Skin of body (tissue), 3 donors: ENCODE measurements at places on chromosomes 4 and X. TPM values are rescaled to one million over a fixed set of nuclear protein-coding genes. Genes with fewer than 3 reads are reported as not detected.
A peak's percentile ranks its signal among the peaks of the same experiment; 100 is the strongest.

The TAF7L gene
- 0.20 TPM for total RNA-seq

- DNase-seq, result no peak
Measured at GRCh38 chr4:54368281-54369265, 139.5 kb downstream of the PDGFRA start.

DNA sequence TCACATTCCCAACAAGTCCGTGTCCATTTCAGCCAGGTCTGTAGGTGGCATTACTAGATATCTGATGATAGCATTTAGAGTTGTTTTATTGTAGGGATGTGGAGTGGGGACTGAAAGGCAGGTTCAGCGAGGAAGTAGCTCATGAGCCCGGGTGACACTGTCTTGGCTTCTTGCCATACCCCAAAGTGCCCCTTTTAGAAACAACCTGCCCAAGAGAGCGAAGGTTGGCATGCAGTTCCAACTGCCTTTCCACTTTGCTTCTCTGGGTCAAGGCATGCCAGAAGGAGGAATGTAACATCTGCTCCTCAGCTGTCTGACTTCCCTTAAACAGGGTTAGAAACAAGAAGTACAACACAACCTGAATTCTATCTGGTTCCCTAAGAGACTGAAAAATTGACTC, 9.0 kb downstream of the GRIA3 start:
- no peak for DNase-seq

GRCh38 chrX:57121816-57122215, 468 bp upstream of the SPIN2B start:
- no peak for DNase-seq

DNA sequence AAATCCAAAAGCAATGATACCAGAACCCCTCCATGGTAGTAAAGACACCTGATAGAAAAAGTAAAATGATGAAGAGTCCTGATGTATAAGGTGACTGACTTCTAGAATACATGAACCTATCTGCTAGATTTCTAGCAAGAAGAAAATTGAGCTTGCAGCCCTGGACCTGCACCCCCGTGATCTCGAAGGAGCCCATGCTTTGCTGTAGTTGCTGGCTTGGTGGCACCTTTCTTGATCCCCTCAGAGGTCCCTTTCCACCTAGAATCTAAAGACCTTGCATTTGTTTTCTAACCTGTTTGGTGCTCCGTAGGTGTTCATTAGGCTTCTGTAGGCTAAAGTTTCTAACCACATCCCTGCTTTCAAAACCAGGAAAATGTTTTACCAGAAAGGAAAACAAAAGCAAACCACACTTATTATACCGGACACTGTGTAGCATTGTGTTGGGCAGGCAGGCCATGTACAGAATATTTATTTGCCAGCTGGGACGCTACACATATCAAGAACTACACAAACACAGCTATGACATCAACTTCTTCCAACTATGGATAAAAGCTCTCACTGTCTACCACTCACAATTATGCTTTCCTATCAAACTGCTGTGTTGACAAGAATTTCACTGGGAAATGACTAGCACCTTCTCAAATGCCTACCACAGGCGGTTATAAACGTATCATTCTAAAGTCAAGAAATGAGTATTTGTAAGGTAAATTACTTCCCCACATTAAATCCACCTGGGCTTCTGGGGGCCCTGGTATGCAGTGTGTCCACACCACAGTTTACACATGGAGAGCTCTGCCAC, 316.2 kb downstream of the UNC5C start:
- DNase-seq, result no peak

- DNase-seq, result no peak
Measured at GRCh38 chr4:80012291-80012690, 60.7 kb downstream of the ANTXR2 start.

- DNase-seq, result no peak
Measured at GRCh38 chrX:27132862-27133261, 330.3 kb downstream of the PPP4R3C start.

DNA sequence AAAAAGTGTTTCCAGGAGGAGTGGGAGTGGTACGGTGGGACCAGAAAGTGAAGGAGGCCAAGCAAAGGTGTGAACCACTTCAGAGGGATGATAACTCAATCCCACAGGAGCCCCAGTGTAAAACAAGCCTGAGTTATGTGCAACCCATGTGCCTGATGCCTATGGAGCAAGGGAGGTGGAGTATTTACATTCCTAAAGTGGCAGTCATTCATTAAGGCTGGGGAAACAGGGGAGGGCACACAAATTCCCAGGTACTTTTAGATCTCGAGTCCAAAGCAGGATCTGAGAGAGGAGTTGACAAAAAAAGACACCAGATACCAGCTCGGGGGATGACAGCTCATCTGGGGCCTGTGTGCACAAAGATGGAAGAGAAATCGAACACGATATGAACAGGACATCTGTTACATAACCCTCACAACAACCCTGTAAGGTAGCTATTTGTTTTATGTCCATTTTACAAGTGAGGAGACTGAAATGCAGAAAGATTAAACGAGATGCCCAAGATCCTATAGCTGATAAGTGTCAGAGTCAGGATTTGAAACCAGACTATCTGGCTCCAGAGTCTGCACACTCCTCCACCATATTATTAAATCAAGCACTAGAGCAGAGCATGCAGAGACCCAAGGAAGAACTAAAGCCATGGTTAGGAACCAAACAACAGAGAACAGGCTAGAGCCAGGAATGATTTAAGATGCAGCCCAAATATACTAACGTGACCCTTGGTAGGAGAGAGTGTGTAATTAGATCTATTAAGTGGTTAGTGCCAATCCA, 91.9 kb upstream of the MAPK10 start:
- no peak for DNase-seq

DNA sequence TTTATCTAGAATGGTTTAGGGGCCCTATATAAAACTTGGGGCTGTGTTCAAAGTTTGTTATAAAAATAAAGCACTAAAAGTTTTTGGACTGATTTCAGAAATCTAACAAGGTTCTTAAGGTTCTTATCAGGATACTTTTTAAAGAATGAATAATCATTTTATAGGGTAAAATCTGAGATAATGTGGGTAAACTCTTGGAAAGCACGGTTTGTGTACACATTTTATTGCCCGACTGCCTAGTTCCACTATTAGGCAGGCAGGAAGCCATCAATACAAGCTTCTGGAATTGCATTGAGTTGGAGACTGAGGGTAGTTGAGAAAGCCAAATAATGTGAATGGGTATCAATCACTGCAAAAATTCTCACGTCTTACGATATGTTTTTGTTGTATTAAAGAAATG, 331.0 kb upstream of the PITX2 start:
- DNase-seq, result no peak

The SULT1E1 gene
- 53.0 TPM for total RNA-seq

- DNase-seq, result no peak
Measured at GRCh38 chrX:18617407-18617750, 54.5 kb downstream of the RS1 start.

DNA sequence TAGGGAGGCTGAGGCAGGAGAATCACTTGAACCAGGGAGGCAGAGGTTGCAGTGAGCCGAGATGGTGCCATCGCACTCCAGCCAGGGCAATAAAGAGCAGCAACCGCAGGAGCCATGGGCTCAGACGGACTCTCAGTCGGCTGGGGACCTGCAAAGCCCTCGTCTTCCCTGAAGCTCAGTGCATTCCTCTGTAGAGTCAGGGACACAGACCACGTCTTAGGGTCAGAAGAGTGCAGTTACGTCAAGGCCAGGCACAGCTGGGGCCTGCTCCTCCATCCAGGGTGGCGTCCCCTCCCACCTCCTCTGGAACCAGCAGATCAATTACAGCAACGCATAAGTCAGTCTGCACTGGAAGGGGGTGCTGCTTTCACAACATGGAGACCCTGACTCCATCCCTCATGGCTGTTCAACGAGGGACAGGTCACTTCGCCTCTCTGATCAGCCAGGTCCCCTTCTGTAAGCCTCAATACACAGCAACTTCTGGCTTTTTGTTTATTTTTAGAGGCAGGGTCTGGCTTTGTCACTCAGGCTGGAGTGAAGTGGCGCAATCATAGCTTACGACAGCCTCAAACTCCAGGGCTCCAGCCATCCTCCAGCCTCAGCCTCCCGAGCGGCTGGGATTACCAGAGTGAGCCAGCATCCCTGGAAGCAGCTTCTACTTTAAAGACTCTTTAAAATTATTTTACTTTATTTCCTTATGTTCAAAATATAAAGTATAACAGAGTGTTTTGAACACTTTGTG, 76.4 kb downstream of the ZFYVE28 start:
- no peak for DNase-seq

DNA sequence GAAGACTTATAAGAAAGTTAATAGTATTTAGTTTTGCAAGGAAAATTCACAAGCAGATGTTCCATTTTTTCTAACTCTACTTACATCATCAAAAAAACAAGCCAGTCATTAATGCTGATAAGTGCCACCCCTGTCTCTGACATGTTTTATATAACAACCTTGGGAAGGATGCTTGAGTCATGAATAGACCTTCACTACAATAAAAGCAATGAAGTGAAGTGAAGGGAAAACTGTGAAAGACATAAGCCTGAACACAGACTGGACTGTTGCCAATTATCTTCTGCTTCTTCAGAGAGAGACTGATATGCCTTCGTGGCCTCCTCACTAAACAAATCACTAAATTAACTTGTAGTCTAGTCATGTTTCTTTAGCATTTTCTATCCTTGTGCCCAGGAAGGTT, 353.2 kb downstream of the PDHA2 start:
- no peak for DNase-seq

- DNase-seq, result no peak
Measured at GRCh38 chr4:186563761-186564160, 8.4 kb upstream of the MTNR1A start.

The PNMA6F gene
- not detected for total RNA-seq

GRCh38 chr4:72888331-72888730, 181.2 kb downstream of the COX18 start:
- DNase-seq, result no peak

DNA sequence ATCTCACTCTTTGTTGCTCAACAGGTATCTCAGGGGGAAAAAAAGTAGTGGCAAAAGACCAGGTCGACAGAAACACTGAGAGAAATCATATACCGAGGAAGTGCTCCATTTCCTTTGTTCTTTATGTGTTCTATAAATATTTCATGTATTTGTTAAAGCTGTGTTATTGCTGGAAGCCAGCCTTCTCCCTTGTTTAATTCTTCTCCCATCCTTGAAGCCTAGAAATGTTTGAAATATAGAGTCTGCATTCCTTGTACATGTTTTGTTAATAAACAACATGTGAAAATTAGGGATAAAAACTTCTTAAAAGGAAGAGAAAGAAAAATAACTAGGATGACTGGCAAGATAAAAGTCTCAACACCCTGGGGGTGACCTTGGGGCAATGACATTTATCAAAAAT, 186.2 kb downstream of the ANKRD50 start:
- no peak for DNase-seq

DNA sequence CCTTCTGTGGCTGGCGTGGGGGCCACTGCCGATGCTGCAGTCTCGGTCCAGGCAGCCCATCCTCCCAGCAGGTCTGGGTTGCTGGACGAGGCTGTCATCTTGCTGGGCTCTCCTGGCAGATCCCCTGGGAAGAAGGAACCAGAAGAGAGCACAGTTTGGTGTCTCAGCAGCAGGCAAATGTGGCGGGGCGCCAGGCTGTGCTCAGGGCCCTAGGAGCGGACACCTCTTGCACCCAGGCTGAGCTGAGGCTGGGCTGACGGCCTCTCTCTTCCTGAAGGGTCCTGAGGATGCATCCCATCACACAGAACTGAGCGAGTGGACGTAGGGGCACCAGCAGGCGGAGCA, 39.2 kb upstream of the CPLX1 start:
- no peak for DNase-seq

GRCh38 chr4:156824451-156825060, 147.0 kb downstream of the PDGFC start:
- no peak for DNase-seq

GRCh38 chr4:146981651-146982050, 36.0 kb upstream of the TTC29 start:
- no peak for DNase-seq

- DNase-seq, result no peak
Measured at GRCh38 chrX:33188286-33188685, 23.1 kb downstream of the DMD start.

The SLC30A9 gene
- 36.0 TPM for total RNA-seq

The KCNE5 gene
- total RNA-seq, result 1.8 TPM

GRCh38 chr4:89254847-89255246, 52.8 kb downstream of the GPRIN3 start:
- DNase-seq, result no peak

DNA sequence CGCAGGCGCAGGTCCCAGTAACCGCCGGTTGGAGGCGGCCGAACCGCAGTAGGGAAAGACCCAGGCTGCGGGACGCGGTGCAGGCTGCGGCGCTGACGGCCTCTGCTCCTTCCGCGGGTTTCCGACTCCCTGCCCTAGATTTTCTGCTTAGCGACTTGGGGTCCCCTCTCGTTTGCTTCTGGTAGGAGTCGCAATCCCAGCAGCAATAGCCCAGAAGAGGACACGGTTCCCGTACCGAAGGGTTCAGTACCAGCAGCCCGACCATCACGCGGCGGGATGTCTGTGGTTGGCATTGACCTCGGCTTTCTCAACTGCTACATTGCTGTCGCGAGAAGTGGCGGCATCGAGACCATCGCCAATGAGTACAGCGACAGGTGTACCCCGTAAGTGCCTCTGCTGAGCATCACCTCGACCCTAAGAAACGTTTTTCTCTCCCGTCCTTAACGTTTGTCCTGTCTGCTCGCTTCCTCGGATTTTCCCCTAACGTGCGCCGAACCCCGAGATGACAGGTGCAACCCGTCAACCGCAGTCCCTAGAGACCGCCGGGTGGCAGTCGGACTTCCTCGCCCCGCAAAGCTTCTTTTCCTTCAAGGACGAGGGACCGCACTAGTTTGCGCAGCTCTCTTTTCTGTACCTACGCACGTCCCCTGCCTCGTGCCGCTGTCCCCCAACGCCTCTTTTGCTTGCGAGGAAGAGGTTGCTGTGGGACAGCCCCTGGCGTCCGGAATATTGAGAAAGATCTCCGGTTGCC, at the start of gene HSPA4L:
TSS of gene HSPA4L (plus strand) at position 48 of the 751 bp plus-strand sequence. CDS start at position 277, 229 bp downstream.
- peak; percentile 67 for DNase-seq

GRCh38 chrX:29435396-29435795, 780.0 kb upstream of the MAGEB2 start:
- no peak for DNase-seq

DNA sequence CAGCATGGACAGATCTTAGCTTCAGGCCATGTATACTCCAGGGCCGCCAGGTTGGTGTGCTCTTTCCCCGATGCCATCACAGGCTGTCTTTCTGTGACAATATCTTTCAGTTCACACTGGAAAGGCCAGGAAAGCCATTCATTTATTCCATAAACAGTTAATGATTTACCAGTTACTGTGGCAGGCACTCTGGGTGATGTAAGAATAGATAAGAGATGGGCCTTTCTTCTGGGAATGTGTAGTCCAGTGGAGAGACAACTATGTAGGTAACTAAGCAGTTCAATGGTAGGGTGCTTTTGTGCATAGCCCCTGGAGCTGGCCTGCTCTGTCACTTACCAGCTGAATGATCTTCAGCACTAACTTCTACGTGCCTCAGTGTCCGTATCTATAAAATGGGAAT, 46.3 kb upstream of the LEF1 start:
- DNase-seq, result no peak

- DNase-seq, result no peak
Measured at GRCh38 chr4:1553365-1553764, 130.7 kb downstream of the FAM53A start.
